Stimulated activated CD4-positive, alpha-beta T cell treated with anti-CD3 and anti-CD28 coated beads, Interleukin-12 subunit alpha, Interleukin-12 subunit beta, amount 100 ng/mL, for 4 hours (primary cell): ENCODE measurements at places on chromosomes 1 and 21.

- DNase-seq: no peak
Measured at GRCh38 chr1:21664806-21665588, 4.2 kb downstream of the RAP1GAP start.

GRCh38 chr1:66176012-66176715 lies 357.8 kb upstream of the SGIP1 start:
- DNase-seq: no peak

GRCh38 chr1:205279986-205280385 lies 41.6 kb downstream of the NUAK2 start:
- DNase-seq: no peak

- no peak for DNase-seq
Measured at GRCh38 chr1:65431111-65431705, 10.7 kb downstream of the LEPR start.

DNA sequence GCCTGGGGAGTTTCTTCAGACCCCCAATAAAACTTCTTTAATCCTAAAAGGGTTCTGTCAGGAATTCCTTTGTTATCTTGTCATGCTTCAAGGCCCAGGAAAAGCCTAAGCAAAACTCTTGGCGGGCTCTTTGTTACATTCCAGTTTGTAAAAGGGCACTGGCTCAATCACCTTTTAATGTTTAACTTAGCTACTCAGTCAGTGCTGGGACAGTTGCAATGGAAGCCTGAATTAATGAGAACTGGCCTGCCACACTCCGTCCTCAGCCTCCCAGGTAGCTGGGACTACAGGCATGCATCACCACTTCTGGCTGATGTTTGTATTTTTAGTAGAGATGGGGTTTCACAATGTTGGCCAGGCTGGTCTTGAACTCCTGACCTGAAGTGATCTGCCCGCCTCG lies 21.3 kb upstream of the ASB17 start:
- no peak for DNase-seq

DNA sequence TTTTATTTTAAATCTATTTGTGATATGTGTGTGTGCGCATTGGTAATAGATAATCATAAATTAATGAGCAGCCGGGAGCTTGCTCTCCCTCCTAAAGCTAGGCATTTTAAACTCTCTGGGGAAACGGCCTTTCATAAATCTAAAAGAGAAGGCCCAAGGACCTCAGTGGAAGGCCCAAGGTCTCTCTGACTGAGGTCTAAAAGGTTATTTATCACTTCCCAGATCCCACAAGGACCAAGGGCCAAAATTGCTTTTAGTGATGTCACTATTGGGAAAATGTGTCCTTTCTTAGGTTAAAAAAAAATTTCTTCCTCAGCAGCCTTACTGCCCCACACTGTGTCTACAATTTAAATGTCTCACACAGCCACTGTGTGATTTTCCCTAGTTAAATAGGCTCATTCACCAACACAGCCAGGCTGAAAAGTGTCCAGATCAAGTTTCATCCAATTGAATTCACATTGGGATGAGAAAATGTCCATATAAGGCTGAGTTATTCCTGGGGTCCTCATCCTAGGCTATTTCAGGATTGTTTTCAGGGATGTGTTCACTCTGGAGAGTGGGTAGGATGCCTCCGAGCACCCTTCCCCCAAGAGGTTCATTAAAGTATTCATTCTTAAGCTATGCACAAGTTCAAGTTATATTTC lies 46.1 kb downstream of the SLC44A3 start:
- no peak for DNase-seq

DNA sequence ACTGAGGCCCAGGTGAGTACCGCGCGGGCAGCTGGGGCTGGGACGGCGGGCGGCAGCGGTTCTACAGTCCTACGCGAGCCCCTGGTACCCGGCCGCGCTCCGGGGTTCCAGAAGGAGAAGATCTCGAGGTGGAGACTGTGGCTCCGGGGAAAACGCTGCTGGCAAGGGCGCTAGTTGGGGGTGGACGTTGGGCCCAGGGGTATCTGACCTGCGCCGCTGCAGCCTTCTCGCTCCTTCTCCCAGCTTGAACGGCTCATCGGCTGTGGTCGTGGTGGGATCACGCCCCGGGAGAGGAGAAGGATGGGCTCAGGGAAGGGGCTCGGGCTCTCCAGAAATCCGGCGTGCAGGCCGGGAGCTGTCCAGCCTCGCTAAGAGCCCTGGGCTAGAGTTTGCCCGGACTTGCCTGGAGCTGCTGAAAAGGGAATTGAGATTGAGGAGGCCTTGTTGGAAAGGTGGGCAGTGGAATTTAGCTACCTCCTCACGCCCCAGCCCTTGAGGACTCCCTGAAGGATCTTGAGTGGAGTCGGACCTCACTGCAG lies 1.1 kb upstream of the POU3F1 start:
- no peak for DNase-seq

DNA sequence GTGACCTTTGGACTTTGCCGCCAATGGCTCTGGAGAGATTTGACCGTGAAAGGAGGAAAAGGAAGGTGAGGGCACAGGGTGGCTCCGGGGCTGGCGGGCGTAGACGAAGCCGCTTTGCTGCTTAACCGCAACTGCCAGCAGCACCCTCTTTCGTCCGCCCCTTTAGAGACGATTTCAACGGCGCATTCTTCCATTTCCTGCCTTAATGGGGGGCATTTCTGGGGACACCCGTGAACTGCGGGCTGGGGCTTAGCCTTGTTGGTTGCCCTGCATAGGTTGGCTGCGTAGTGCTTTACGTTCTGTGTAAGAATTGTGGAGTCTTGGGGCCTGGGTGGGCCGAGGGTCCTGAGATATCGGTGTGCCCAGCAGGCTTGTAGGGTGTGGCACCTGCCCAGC lies 6.7 kb upstream of the NPHP4 start:
- no peak for DNase-seq

DNA sequence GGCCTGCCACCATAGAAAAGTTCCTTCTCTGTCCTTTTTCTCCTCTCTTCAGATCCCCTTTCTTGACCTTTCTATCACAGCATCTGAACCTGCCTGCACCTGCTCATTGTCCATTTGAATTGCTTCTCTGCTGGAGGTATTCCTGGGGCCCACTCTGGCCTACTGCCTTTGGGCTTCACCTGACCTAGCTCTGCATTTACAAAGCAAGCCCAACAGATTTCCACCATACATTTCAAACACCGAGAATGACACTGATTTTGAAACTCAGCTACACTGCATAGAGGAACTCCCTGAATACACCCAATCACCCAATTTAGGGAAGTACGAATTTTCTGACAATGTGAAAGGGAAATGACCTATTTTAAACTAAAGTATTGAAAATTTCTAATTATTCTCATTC lies 284.5 kb upstream of the USP25 start:
- no peak for DNase-seq

DNA sequence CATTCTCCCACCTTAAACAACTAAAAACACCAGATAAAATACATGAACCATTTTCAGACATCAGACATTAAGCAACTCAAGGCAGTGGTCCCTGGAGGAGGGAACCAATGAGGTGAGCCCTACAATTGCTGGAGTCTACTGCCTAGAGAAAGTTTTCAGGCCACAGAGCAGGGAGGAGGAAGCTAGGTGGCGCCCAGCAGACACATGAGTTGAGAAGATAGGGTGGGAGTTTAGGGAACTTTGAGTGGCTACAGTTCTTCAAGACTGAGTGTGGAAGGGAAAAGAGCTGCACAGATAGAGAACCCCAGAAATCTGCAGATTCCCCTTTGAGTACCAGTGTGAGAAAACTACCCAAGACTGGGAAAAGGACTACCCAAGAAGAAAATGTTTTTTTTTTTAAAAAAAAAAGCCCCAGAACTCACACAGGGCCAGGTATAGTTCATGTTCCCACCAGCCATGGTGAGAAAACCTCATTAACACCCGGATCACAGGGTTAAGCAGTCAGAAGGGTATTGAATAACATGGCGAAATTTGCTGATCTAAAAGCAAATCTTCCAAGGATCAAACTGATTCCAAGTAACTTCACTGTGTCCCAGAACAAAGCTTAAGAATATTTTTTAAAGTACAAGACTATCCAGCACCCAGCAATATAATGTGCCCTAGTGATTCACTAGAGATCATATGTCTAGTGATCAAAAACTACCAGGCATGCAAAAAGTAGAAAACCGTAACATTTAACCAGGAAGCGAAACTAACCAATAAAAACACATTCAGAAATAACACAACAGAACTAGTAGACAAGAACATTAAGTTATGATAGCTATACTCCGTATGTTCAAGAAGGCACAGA lies 12.0 kb downstream of the ALDH9A1 start:
- no peak for DNase-seq
